ENCODE measurements at places on chromosomes 3 and 15.

GRCh38 chr3:17079933-17080332 is 195.2 kb downstream of the PLCL2 start:
- no peak overlapping the region for H3K27ac ChIP-seq
- no peaks in the 10 kb centered on the region for H3K36me3 ChIP-seq
- no peaks in the 10 kb centered on the region for H3K4me1 ChIP-seq
- H3K27me3 ChIP-seq, result peaks cover 1% of the 10 kb centered on the region
- DNase-seq, result no peak

- no peak for DNase-seq
- H3K27me3 ChIP-seq, result no peaks in the 10 kb centered on the region
- no peaks in the 10 kb centered on the region for H3K4me1 ChIP-seq
- H3K36me3 ChIP-seq, result no peaks in the 10 kb centered on the region
Measured at GRCh38 chr3:34248352-34248751, 449.9 kb downstream of the PDCD6IP start.

- H3K36me3 ChIP-seq, result no peaks in the 10 kb centered on the region
- no peak for DNase-seq
- H3K4me1 ChIP-seq, result no peaks in the 10 kb centered on the region
- H3K27ac ChIP-seq, result no peak overlapping the region
- no peaks in the 10 kb centered on the region for H3K27me3 ChIP-seq
Measured at GRCh38 chr15:33311312-33311971, 675 bp downstream of the RYR3 start.

- no peak for DNase-seq
- no peak overlapping the region for H3K4me3 ChIP-seq
- H3K4me1 ChIP-seq, result peaks cover 17% of the 10 kb centered on the region
- no peaks in the 10 kb centered on the region for H3K36me3 ChIP-seq
- H3K27ac ChIP-seq, result no peak overlapping the region
Measured at GRCh38 chr3:197035577-197035976, 6.0 kb upstream of the MELTF start.

GRCh38 chr3:8900869-8901268 is 62.4 kb downstream of the RAD18 start:
- H3K4me3 ChIP-seq, result no peak overlapping the region
- H3K27me3 ChIP-seq, result no peaks in the 10 kb centered on the region
- H3K4me1 ChIP-seq, result no peaks in the 10 kb centered on the region
- no peak overlapping the region for H3K27ac ChIP-seq
- DNase-seq, result no peak

GRCh38 chr3:38297947-38298711 is 16.0 kb downstream of the SLC22A14 start:
- DNase-seq, result no peak
- no peaks in the 10 kb centered on the region for H3K36me3 ChIP-seq
- H3K4me1 ChIP-seq, result no peaks in the 10 kb centered on the region
- no peak overlapping the region for H3K4me3 ChIP-seq

GRCh38 chr3:105394177-105394576 is 27.5 kb downstream of the ALCAM start:
- no peak overlapping the region for H3K4me3 ChIP-seq
- DNase-seq, result no peak
- H3K27ac ChIP-seq, result no peak overlapping the region
- no peaks in the 10 kb centered on the region for H3K27me3 ChIP-seq
- no peaks in the 10 kb centered on the region for H3K36me3 ChIP-seq

- no peaks in the 10 kb centered on the region for H3K36me3 ChIP-seq
- no peak overlapping the region for H3K27ac ChIP-seq
- H3K4me1 ChIP-seq, result no peaks in the 10 kb centered on the region
- DNase-seq, result no peak
- no peaks in the 10 kb centered on the region for H3K27me3 ChIP-seq
Measured at GRCh38 chr3:104764496-104764895, 602.2 kb upstream of the ALCAM start.
